ENCODE measurements at places on chromosomes 4 and X.

DNA sequence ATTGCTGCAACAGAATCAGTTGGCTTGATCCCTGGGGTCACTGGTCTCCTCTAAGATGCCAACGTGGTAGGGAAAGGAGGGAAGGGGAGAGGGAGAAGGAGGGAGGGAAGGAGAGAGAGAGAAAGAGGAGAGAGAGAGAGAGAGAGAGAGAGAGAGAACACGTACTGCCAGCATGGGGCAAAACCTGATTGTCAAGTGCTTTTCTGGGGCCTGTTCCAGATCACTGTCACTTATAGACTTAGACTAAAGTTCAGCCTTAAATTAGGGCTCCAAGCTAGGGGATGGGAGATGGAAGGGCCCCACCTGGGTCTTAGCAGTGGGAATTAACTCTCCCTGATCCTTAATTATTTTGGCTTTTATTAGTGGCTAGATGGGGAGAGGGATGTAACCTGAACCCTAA lies 12.9 kb downstream of the SHROOM4 start:
- DNase-seq, result no peak

DNA sequence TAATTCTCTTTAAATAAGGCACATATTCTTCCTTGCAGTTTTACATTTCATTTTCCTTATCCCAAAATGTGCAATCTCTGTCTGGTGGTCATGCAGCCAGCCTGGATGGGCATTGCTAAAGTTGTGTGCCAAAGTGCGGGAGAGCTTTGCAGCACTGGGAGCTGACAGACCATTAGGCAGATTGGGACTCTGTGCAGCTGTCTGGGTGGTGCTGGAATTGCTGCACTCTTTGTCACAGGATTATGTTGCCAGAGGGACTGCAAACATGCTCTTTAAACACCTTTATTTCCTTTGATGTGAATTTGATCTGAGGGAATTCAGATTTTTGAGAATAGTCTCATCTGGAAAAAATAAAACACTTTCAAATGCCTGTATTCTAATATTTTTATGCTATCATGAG lies 956.2 kb upstream of the DIAPH2 start:
- no peak for DNase-seq

- no peak for DNase-seq
Measured at GRCh38 chr4:11529625-11530201, 101.0 kb upstream of the HS3ST1 start.

DNA sequence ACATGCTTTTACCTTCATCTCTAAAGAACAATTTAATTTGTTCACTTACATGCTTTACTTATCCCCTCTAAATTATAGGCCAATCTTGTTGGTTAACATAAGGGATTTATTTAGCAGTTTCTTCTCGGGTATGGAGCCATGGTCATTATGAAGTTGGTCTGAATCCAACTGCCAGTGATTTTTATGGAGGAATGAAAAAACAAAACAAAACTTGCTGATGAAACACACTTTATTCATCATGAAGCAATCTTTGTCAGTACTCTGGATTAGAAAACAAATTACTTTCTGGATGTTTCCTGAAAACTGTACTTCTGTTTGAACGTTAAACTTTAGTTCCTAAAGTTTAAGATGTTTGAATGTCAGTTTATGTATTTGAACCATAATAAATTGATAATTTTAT lies 715.8 kb downstream of the KLHL13 start:
- no peak for DNase-seq

DNA sequence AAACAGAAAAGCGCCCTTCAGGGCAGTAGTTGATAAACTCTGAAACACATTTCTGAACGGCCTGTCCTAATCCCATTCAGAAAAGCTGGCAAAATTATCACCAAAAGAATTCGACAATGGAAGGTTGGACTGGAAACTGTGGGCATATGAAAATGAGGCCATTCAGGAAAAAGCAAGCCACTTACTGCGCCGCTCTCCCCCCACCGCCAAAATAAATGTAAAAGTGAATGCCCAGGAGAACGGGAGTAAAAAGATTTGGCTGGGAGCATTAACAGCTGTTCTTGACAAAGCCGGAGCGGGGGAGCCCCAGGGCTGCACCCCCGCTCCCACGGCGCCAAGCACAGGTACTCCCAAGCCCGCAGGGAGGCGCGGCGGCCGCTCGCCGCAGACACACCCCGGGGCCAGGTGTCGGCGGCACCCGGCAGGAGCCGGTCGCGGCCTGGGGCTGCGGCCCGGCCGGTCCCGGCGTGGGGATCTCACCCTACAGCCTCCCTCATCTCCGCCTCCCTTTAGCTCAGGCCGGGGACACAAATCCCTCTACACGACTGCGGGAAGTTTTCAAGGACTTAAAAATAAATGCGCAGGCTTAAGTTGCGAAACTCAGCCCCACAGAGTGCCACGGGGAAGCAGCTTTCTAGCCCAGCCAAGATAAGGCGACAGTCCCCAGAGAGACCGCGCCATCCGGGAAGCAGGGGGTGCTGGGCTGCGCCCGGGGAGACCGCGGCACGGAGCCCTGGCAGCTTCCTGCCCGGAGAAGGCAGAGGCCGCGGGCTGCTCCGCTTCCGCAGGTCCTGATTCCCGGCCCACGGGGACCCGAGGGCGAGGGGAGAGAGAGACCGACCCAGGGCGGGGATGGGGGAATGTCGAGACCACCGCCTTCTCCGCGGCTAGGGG lies 593 bp downstream of the SH3RF1 start:
- no peak for DNase-seq

- no peak for DNase-seq
Measured at GRCh38 chr4:90982813-90983212, 855.6 kb downstream of the CCSER1 start.

- DNase-seq, result no peak
Measured at GRCh38 chr4:86921608-86922252, 13.1 kb upstream of the AFF1 start.

GRCh38 chrX:54030329-54030728 lies 13.9 kb downstream of the PHF8 start:
- DNase-seq, result no peak

GRCh38 chr4:52884994-52885393 lies 22.9 kb downstream of the RASL11B start:
- no peak for DNase-seq

GRCh38 chrX:54439960-54440871 lies at the start of gene TSR2:
Gene TSR2 (plus strand): TSS chrX:54440404. CDS start chrX:54440422, 18 bp downstream.
- DNase-seq, result peak; percentile 61

DNA sequence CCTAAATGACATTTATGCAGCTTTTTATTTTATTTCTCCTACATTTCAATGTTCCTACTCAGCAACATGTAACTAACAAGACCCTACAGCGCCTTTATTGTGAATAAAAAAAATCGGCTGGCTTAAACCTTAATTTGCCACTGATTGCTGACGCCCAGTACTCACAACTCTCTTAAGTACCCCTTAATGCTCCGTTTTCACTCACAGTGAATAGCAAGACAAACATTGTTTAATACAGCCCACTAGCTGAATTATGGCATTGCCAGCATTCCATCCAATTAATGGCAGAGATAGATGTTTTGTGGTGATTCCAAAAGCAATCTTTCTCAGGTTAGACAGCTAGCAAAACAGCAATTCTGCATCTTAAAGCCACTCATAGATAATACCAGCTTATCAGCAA lies 61.1 kb downstream of the PPARGC1A start:
- DNase-seq, result no peak
